ENCODE measurements at places on chromosomes 5 and 9. TPM values are rescaled to one million over a fixed set of nuclear protein-coding genes. Genes with fewer than 3 reads are reported as not detected.
A peak's percentile ranks its signal among the peaks of the same experiment; 100 is the strongest.

DNA sequence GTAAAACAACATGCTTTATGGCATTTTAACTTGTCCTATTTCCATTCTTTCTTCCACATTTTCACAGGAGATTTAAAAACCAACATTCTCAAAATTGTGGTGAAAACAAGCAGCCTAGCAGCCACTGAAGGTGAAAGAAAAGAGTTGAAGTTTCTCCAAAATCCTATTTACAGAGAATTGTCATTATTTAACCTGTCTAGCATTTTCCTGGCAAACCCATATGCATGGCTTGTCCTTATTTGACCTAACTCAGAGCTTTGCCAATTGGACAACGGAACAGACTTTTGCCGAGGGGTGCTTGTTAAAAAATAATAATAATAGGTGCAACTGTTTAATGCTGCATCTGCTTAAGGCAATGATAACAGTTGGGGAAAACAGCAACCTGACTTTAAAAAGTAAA, 80.4 kb upstream of the PCSK5 start:
- no peaks in the 10 kb centered on the region for H3K27me3 ChIP-seq
- H3K4me3 ChIP-seq: no peak overlapping the region
- H3K36me3 ChIP-seq: no peaks in the 10 kb centered on the region
- H3K27ac ChIP-seq: no peak overlapping the region

GRCh38 chr5:54862036-54862435, 123.4 kb downstream of the ESM1 start:
- no peak for DNase-seq
- H3K27me3 ChIP-seq: peaks cover 3% of the 10 kb centered on the region
- H3K4me1 ChIP-seq: no peaks in the 10 kb centered on the region
- H3K4me3 ChIP-seq: no peak overlapping the region
- no peaks in the 10 kb centered on the region for H3K36me3 ChIP-seq
- no peak overlapping the region for H3K27ac ChIP-seq

GRCh38 chr9:32251539-32251938, 132.9 kb upstream of the ACO1 start:
- DNase-seq: peak; percentile 83
- no peaks in the 10 kb centered on the region for H3K27me3 ChIP-seq
- H3K4me1 ChIP-seq: no peaks in the 10 kb centered on the region
- H3K36me3 ChIP-seq: no peaks in the 10 kb centered on the region
- H3K4me3 ChIP-seq: no peak overlapping the region

DNA sequence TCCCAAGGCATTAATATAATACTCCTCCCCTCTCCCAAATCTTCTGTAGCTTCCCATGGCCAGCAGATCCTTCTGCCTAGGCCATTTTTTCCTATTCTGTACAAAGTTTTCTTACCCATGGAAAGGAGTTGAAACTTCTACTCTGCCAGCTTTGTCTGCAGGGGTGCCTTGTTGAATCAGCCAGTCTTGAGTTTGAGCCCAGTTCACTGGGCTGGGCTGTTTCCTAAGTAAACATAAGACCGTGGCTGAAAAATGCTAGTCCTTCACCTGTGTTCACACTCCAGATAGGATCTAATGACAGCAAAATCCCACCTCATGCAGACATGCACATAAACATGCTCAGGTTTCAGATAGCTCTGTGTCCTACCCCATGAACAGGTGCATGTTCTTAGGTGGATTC, 10.4 kb downstream of the TEX48 start:
- H3K27me3 ChIP-seq: peaks cover 5% of the 10 kb centered on the region
- no peaks in the 10 kb centered on the region for H3K36me3 ChIP-seq
- DNase-seq: no peak
- no peak overlapping the region for H3K27ac ChIP-seq
- H3K4me1 ChIP-seq: peaks cover 3% of the 10 kb centered on the region

DNA sequence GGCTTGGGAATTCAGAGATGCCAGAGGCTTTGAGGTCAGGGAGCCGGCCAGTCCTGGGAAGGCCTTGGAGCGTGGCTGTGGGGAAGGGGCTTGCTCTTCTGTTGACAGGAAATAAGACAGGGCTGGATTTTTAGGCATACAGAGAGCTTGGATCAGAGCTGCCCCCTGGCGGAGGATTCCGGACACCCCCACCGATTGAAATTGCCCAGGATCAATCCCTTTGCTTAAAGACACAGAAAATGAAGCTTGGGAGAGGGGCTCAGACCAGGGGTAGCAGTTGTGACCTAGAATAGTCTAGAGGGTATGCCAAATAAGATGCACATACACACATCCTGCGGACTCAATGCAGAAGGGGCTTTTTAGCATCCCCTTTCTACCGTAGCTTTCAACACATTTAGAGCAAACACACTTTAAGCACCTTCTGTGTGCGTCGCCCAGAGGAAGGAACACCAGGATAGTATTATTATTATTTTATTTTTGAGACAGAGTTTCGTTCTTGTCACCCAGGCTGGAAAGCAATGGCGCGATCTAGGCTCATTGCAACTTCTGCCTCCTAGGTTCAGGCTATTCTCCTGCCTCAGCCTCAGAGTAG, 1.7 kb upstream of the NTMT1 start:
- DNase-seq: no peak
- H3K36me3 ChIP-seq: no peaks in the 10 kb centered on the region
- peaks cover 23% of the 10 kb centered on the region for H3K27me3 ChIP-seq
- H3K4me3 ChIP-seq: no peak overlapping the region

GRCh38 chr9:104836767-104837166, 72.8 kb downstream of the NIPSNAP3B start:
- DNase-seq: no peak
- H3K27ac ChIP-seq: no peak overlapping the region
- no peak overlapping the region for H3K4me3 ChIP-seq
- peaks cover 8% of the 10 kb centered on the region for H3K4me1 ChIP-seq

DNA sequence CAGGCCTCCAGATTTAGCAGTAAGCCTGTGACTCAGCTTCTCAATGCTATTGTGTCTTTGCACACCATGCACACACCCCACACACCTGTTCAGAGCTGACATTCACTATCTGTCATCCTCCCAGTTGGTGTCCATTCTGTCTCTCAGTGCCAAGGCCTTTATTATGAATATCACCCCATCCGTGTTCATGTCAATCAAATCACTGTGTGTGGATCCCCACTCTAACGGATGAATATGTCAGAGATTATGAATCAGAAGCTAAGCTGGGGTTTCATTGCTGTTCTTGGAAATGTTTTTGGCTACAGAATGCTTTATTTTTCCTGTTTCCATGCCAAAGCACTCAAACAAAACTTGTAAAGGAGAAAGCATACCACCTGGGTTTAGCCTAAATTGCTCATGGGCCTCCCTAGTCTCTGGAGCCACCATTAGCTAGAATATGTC, 9.4 kb upstream of the MAMDC2 start:
- H3K36me3 ChIP-seq: no peaks in the 10 kb centered on the region
- H3K27me3 ChIP-seq: no peaks in the 10 kb centered on the region
- no peak for DNase-seq
- no peak overlapping the region for H3K4me3 ChIP-seq

DNA sequence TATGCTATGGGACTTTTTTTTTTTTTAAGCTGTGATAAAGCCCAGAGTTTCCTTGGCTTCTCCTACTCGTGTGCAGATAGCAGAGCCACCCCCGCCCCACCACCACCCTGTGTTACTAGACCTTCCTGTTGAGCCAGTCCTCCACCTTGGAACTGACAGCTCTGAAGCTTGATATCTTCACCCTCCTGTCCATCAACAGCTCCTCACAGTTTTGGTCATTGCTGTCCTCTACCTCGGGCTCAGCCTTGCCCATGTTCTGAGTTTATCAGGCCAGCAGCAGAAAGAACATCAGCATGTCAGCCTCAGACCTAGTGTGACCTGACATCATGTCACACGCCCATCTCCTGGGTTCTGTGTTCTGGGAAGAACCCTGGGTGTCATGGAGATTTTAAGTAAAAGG, 167.1 kb upstream of the RAI14 start:
- H3K27me3 ChIP-seq: peaks cover 5% of the 10 kb centered on the region
- DNase-seq: no peak
- H3K4me1 ChIP-seq: no peaks in the 10 kb centered on the region
- no peak overlapping the region for H3K27ac ChIP-seq
- no peak overlapping the region for H3K4me3 ChIP-seq

DNA sequence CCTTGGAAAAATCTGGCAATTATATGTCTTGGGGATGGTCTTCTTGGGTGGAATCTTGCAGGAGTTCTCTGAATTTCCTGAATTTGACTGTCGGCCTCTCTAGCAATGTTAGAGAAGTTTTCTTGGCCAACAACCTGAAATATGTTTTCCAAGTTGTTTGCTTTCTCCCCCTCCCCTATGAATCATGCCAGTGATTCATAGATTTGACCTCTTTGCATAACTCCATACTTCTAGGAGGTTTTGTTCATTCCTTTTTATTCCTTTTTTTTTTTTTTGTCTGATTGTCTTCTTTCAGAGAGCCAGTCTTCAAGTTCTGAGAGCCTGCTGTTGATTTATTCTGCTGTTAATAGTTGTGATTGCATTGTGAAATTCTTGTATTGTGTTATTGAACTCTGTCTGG, 56.7 kb upstream of the SLC44A1 start:
- no peaks in the 10 kb centered on the region for H3K4me1 ChIP-seq
- H3K4me3 ChIP-seq: no peak overlapping the region
- no peak for DNase-seq

DNA sequence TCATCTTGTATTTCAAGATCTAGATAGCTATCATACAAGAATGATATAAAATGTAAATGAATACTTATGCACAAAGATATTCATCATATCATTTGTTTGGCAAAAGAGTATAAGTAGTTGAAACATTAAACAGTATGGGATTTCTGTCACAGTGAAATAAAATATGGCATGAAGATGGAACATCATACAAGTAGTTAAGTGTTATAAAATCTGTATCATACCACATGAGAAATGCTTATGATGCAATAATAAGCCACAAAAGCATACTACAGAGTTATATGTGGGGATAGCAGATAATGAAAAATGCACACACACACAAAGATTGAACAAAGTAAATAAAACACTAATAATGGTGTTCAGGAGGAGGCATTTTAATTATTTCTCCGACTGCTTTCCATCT, 838.0 kb upstream of the DMAC1 start:
- H3K27me3 ChIP-seq: no peaks in the 10 kb centered on the region
- no peak for DNase-seq
- H3K27ac ChIP-seq: no peak overlapping the region
- H3K36me3 ChIP-seq: no peaks in the 10 kb centered on the region

DNA sequence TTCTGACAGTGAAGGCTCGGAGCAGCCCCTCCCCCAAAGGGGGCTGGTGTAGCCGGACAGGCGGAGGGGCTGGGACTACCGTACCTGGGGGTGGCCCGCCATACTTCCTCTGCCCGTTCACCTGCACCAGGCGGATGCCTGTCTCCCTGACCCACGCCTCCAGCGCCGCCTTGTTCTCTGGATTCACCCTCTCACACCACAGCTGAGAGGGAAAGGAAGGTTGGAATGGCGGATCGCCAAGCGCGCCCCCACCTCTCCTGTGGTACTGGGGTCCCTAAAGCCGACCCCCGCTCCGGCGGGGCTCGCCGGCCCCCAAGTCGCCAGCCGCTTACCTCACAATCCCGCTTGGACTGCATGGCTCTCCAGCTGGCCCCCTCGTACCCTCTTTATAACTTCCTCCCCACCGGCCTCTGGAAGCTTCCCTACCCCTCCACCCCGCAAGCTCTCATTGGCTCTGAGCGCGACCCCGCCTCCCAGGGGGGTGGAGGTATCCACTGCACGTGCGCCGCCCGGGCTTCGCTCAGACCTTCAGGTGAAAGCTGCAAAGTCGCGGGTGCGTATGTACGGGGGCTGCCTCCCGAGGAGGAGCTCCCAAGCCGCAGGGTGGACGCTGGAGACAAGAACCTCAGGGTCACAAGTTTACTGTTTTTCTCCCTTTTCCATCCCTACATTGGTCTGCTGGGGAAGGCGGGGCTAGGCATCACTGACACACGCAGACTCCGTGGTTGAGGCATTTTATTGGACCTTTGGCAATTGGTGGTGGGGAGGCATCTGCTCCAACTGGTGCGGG, at the start of gene DND1:
DND1 (minus strand) TSS at position 390 of the 790 bp plus-strand sequence; CDS start at position 356, 34 bp downstream.
- H3K4me3 ChIP-seq: no peak within 1 kb of the TSS
- no peak within 1 kb of the TSS for H3K27ac ChIP-seq
- DNase-seq: no peak
- peaks cover 76% of the 10 kb centered on the region for H3K36me3 ChIP-seq
- no peaks in the 10 kb centered on the region for H3K27me3 ChIP-seq
- H3K4me1 ChIP-seq: no peaks in the 10 kb centered on the region

- H3K36me3 ChIP-seq: no peaks in the 10 kb centered on the region
- H3K4me3 ChIP-seq: no peak overlapping the region
- DNase-seq: no peak
- no peaks in the 10 kb centered on the region for H3K27me3 ChIP-seq
- H3K27ac ChIP-seq: no peak overlapping the region
These were observed 197.1 kb downstream of the NR3C1 start for GRCh38 chr5:143206196-143207053.

DNA sequence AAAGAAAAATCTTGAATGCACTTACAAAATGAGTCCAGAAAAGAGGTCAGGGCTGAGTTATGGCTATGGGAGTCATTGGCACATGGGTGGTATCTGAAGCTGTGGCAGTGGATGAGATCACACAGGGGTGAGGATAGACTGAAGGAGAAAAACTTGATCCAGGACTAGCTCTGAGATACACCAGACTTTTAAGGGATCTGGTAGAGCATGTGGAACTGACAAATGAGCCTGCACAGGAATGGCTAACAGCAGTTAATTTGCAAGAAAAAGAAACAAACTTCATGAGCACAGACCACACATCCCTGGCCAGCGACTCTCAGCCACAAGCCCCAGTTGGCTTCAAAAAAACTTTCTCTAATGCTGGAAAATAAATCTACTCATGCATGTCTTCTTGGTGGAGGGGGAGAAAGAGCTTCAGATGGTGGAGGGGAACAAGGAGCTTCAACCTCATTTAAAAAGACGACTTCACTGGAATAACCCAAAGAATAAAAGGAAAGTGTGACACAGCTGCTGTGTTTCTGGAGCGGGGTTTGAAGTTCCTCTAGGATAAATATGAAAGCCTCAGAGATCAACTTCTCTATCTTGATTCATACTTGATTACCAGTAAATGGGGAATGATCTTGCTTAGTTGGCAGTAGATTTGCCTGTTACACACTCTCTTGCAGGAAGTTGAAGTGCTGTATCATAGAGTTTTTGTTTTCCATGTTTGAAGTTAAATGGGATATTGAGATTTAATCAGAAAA, 33.6 kb downstream of the TNFAIP8 start:
- no peaks in the 10 kb centered on the region for H3K4me1 ChIP-seq
- H3K27me3 ChIP-seq: no peaks in the 10 kb centered on the region
- no peak overlapping the region for H3K27ac ChIP-seq
- no peak for DNase-seq
- no peak overlapping the region for H3K4me3 ChIP-seq

- H3K4me1 ChIP-seq: peaks cover 10% of the 10 kb centered on the region
- peaks cover 37% of the 10 kb centered on the region for H3K27me3 ChIP-seq
- peak; percentile 66 for DNase-seq
These were observed at the start of gene EFNA5 for GRCh38 chr5:107670932-107671741. TSS of gene EFNA5 (minus strand) at chr5:107670937.

Gene TRAPPC13
- total RNA-seq: 28.9 TPM

Gene PDE6A
- total RNA-seq: not detected

Gene SPINK13
- not detected for total RNA-seq

Gene TMEM252
- total RNA-seq: 0.09 TPM

Gene PITX1
- total RNA-seq: 3.6 TPM

Gene GFI1B
- 0.13 TPM for total RNA-seq

Gene CD274
- 0.62 TPM for total RNA-seq
